Inflammatory macrophage treated with lipopolysaccharide for 1 hour (primary cell): ENCODE measurements at places on chromosomes 12 and 14.
A peak's percentile ranks its signal among the peaks of the same experiment; 100 is the strongest.

- no peak for DNase-seq
Measured at GRCh38 chr12:131281016-131281415, 327.3 kb downstream of the ADGRD1 start.

- peak; percentile 76 for DNase-seq
Measured at GRCh38 chr12:104456417-104456949, at the start of gene CHST11. CHST11 (plus strand) TSS chr12:104456948.

DNA sequence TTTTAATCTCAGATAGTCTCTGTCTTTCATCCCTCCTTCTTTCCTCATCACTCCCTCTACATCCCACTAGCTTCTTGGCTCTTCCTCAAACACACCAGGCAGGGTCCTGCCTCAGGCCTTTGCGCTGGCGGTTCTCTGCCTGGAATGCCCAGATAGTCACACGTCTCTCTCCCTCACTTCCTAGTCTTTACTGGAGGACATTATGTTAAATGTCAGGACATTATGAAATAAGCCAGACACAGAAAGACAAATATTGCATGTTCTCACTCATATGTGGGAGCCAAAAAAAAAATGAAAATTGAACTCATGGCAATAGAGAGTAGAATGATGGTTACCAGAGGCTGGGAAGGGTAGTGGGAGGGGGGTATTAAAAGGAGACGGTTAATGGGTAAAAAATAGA, 442.0 kb downstream of the MED13L start:
- no peak for DNase-seq

DNA sequence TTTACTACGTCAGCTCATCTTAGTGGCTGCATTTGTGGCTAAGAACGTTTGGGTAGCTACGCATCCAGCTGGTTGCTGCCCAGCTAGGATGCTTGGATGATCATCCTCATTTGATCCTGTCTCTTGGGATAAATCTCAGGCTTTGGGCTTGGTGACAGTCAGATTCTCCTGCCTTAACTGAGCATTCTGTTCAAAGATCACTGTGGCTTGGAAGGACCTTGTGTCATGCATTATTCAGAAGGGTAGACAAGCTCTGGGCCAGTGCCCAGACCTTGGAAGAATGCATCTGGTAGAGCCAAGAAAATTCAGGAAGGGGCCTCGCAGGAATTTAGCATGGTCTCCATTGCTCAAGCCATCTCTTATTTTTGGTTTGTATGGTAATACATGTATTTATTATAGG, 188.4 kb downstream of the NRXN3 start:
- no peak for DNase-seq

GRCh38 chr12:124094733-124095132, 121.7 kb downstream of the ZNF664 start:
- no peak for DNase-seq

- no peak for DNase-seq
Measured at GRCh38 chr12:56836800-56837663, 73.9 kb downstream of the HSD17B6 start.

GRCh38 chr12:68178774-68179439, 19.4 kb upstream of the IFNG start:
- DNase-seq: no peak

GRCh38 chr12:7352661-7353060, 48.8 kb downstream of the ACSM4 start:
- no peak for DNase-seq

GRCh38 chr14:76012354-76012753, 26.8 kb downstream of the IFT43 start:
- no peak for DNase-seq

- DNase-seq: no peak
Measured at GRCh38 chr12:124804011-124804621, 59.5 kb downstream of the SCARB1 start.
